ENCODE measurements at places on chromosomes 2 and 18.

DNA sequence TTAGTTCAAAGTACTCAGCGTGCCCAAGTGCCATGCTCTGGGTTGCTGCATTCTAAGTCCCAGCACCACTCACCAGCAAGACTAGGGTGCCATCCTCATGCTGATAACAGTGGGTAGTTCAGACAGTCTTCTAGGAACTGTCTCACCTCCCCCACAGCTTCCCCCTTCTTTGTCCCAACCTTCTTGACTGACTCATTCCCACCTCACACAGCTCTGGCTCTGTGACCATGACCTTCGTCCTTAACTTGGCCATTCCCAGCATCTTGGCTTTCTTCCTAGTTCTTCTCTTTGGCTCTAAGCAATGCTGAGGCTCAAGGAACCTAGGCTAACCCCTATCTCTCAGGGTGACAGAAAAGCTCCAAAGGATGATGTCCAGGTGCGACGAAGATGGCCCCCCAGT, 20.0 kb upstream of the CXCR4 start:
- no peak for DNase-seq

GRCh38 chr18:36162981-36163380, 24.3 kb upstream of the MOCOS start:
- no peak for DNase-seq

- DNase-seq, result no peak
Measured at GRCh38 chr2:226767056-226767813, 32.4 kb downstream of the IRS1 start.

GRCh38 chr2:216717907-216718615, 22.7 kb upstream of the IGFBP5 start:
- DNase-seq, result no peak

DNA sequence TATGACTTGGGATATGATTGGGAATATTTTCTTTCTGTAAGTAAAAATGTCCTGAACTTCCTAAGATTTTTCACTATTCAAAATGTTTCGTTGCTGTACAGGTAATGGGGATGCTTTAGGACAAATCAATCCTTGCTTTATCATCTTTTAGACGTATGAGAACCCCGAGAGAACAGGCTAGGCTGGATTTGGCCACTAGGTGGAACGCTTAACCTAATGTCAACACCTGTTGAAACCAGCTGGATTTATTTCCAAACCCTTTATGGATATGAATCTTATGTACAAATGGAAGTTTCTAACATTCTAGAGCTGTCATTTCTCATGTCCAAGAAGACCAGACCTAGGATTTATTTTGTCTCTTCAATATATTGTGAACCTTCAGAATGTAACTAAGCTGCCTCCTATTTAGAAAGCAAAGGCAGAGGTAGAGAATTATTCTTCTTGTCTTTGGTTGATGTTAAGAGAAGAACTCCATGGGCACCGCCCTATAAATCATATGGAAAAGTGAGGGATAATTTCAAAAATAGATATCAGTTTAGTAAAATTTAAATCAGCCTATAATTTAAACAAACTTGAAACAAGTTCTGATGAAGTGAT, 96.7 kb downstream of the PMAIP1 start:
- no peak for DNase-seq

DNA sequence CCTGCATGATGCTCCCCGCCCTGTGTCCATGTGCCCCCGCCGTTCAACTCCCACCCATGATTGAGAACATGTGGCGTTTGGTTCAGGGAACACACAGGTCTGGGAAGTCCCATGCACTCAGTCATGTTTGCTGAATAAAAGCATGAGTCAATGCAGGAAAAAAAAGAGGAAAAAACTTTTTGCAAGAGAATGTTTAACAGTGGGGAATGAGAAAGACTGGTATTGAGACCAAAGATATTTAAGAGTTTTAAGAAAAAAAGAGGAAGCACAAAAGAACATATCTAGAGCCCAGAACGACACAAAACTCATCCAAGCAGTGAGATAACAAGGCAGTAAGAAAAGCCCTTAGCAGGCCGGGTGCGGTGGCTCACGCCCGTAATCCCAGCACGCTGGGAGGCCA, 279.2 kb upstream of the THSD7B start:
- DNase-seq, result no peak

DNA sequence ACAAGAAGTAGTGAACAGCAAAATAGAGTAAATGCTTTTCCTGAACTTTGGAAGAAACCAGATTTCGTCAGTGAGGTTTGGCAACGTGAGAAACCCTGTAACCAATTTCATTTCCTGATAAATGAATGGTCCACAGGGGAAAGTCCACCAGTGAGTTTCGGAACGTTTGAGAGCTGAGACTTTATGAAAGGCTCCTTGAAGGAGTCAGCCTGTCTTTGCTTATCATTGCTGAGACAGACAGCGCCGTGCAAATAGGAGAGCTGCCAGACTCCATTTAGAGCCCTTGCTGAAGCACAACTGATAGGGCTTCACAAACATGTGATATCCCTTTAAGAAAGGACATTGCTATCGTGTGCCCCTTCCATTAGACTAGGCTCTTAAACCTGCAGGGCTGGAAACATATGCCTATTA, 121.8 kb upstream of the SMAD7 start:
- no peak for DNase-seq

DNA sequence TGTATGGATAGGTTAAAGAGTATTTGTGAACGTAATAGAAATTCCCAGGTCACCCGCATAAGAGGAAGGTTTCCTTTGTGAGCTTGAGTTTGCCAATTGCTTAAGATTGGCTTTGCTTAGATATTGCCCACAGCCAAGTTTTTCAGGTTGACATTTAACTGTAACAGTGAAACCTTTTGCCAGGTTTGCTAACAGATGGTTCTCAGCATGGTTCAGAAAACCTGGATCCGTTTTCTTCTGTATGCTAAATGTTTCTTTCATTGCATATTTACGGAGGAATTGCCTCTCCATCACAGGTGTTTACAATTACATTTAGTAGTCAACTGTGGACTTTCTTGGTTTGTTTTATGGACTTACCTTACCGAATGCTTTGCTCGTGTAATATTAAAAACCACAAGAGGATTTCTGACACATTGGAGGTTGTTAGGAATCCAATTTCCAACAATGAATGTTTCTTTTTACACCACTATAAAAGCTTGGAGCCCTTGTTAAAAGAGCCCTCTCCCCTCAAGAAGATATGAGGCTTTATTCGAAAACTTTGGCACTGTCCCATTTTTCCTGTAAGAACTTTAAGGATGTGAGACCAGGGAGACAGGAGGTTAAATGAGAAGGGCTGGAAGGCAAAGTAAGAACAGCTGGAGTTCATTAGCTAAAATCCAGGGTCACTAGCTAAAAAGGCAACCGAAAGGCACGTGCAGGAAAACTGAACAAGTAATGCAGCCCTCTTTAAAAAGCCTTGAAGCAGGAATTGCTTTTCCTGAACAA, 7.8 kb downstream of the CDK15 start:
- DNase-seq, result no peak

- no peak for DNase-seq
Measured at GRCh38 chr2:148298196-148298595, 277.3 kb downstream of the MBD5 start.

DNA sequence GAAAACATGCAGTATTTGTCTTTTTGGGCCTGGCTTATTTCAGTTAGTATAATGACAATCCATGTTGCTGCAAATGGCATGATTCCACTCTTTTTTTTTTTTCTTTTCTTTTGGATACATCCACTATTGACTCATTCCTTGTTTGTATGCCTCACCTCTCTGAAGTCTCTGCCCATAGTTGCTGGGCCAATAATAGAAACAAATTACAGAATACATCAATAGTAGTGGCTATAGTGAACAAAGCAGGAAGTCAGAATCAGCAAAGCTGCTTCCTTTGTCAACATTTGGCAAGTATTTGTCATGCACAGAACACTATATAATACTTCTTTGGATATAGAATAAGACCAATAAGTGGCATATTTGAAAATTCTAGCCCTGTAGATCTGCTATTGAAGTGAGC, 609.7 kb downstream of the STK39 start:
- DNase-seq, result no peak

DNA sequence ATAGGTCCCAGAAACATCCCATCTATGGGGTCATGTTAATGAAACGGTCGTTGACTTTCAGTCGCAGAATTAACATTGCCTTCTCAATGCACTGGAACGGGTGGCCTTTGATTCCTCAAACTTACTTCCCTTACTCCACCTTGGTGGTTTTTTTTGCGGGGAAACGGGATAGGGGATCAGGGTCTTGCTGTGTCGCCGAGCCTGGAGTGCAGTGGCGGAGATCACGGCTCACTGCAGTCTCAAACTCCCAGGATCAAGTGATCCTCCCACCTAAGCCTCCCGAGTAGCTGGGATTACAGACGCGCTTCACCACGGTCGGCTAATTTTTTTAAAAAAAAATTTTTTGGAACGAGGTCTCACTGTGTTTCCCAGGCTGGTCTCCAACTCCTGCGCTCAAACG, 754 bp downstream of the ATG16L1 start:
- no peak for DNase-seq

DNA sequence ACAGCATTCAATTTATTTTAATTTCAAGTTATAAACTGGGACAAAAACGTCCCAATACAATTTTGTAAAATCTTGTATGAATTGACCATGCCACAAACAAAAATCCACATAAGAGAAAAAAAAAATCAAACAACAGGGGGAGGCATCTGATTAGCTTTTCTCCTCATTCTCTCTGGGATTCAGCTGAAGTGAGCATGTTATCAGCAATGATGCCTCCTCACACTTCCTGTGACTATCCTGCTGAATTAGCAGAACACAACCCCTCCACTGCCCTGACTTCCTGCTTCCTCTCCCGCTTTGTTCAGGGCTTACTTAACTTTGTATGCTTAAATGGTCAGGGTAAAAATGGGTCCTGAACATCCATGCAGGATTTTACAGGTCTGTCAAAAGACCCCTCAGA, 132.2 kb upstream of the ITGB6 start:
- DNase-seq, result no peak

DNA sequence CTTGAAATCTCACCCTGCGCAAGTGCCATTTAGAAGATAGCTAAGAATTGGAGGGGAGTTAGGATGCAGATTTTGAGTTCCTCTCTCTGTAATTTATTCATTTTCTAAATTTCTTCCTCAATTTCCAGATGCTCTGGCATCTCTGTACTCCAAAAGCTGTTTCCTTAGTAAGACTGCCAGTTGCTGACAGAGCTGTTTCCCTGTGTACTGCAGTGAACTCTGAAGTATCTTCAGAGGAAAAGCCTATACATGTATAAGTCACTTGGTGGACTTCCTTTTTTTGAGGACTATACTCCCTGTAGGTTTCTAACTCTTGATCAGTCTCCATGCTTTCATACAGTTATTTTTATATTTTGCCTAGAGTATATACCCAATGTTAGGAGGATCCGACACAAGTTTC, 1.5 kb upstream of the RESP18 start:
- DNase-seq, result no peak

GRCh38 chr2:70919672-70920366, 15.9 kb upstream of the ATP6V1B1 start:
- no peak for DNase-seq

- DNase-seq, result no peak
Measured at GRCh38 chr2:230134496-230135129, 65.9 kb upstream of the SLC16A14 start.
